ENCODE measurements at places on chromosomes 2 and 18.

DNA sequence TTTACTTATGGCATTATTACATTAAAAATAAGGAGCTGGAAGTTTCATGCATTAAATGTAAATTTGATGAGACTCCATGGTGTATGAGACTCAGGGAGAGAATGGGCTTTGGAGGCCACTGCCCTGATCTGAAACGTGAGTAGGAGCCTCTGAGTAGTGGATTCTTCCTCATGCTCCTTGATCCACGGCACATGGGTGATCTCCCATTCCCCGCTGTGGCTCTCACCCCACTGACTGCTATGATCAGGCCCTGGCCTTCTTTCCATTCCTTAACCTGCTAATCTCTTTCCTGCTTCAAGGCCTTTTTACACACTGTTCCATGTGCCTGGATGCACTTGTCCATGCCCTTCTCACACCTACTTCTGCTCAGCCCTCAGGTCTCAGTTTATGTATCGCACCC is 68.4 kb downstream of the SMAD7 start:
- no peak for DNase-seq

GRCh38 chr18:3649633-3650426 is 199.9 kb downstream of the TGIF1 start:
- DNase-seq: no peak

GRCh38 chr2:54839461-54840255 is 116.2 kb downstream of the EML6 start:
- DNase-seq: no peak

- no peak for DNase-seq
These were observed 55.7 kb downstream of the LRRFIP1 start for GRCh38 chr2:237682856-237683670.

DNA sequence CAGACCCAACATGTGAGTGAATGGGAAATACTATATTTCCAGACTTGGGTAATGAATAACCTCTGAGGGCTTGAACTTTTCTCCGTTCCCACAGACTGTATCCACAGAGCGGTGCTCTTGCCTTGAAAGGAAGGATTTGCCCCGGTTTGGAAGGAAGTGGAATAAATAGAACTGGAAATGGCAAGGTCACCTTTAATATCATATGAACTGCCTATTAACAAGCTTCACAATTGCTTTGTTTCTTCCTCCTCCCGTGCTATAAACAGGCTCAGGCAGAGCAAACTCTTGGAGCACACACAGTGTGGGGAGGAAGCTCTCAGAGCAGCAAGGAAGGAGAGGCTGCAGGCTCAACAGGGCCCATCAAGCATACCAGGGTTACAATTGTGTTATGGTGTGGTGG is 28.5 kb upstream of the DARS1 start:
- DNase-seq: no peak

GRCh38 chr2:26891-27290 is 19.4 kb downstream of the FAM110C start:
- DNase-seq: no peak

DNA sequence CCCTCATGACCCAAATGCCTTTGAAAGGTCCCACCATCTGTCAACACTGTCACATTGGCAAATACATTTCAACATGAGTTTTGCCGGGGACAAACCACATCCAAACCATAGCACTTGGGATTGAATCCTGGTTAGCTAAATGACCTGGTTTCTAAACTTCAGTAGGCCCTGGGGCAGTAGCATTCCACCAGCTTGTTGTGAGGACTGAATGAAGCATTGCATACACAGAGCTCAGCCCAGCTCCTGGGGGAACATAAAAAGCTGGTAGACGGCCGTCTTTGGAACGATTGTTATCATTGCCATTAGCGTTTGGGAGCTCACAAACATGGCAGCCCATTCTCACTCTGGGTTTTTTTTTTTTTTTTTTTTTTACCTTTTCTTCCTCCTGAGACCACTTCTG is 57.5 kb upstream of the CXCR4 start:
- DNase-seq: no peak

- DNase-seq: no peak
These were observed 81.2 kb upstream of the DSEL start for GRCh38 chr18:67597759-67598158.

- DNase-seq: no peak
These were observed 126.9 kb upstream of the ZNF516 start for GRCh38 chr18:76621782-76622495.

- no peak for DNase-seq
These were observed 8.1 kb upstream of the BOLA3 start for GRCh38 chr2:74155830-74156229.

DNA sequence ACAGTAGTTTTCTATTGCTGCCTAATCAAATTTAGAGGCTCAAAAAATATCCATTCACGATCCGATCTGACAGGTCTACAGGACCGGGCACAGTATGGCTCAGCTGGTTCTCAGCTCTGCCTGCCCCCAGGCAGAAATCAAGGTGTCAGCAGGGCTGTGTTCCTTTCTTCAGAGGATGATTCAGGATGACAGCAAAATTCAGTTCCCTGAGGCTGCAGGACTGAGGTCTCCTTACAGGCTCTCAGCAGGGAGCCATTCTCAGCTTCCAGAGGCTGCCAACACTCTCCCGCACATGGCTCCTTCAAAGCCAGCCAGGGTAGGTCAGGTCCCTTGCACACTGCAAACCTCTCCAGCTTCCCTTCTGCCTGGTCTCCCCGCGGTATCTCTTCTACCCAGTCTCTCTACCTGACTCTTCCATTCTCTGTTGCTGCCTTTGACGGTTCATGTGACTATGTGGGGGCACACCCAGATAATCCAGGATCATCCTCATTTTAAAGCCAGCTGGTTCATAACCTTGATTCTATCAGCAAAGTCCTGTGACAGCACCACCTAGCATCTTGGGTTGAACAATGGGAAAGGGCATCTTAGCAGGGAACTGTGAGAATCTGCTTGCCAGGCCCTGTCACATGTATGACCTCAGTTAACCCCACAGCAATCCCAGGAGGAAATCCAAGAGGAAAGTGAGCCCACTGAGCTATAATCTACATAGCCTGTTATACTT is 50.4 kb downstream of the UXS1 start:
- no peak for DNase-seq

DNA sequence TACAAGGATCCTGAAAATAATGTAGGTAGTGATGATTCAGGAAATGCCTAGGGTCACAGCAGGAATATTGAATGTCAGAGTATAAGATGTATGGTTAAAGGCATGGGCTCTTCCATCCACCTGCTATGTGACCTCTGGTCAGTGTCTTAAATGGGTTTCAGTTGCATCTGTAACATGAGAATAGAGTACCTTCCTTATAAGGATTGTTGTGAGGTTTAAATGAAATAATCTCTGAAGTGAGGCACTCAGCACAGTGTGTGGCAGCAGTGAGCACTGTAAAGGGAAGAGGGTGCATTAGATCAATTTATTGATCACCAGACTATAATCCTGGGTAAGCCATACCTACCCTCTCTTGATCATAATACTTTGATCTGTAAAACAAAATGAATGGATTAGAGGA is 319.1 kb downstream of the SLC4A3 start:
- DNase-seq: no peak

GRCh38 chr18:58212274-58212673 is 168.2 kb downstream of the NEDD4L start:
- no peak for DNase-seq

DNA sequence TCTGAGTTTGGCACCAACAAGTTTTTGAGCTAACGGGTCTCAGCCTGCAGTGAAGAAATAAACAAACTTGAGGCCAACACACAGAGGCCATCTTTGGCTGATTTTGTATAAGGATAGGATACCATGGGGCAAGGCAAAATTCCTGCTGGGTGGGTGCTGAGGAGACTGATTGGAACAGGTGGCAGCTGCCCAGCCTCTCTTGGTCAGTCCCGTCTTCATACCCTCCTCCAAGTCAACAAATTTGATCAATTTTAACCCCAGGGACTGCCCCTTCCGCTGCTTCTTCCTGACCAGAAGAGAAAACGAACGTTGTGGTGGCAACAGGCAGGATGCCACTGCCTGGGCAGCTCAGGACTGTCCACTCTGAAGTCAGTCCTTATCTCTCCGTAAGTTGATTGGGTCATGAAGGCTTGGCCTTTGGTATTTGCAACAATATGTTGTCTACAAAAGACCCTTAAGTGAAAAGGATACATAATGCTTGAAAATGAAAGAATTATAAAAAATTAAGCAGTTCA is 139.3 kb downstream of the SPP2 start:
- DNase-seq: no peak

All from T-helper 2 cell (primary cell).